Activated CD4-positive, alpha-beta memory T cell treated with anti-CD3 and anti-CD28 coated beads for 36 hours (primary cell): ENCODE measurements at places on chromosomes 16 and 17.

DNA sequence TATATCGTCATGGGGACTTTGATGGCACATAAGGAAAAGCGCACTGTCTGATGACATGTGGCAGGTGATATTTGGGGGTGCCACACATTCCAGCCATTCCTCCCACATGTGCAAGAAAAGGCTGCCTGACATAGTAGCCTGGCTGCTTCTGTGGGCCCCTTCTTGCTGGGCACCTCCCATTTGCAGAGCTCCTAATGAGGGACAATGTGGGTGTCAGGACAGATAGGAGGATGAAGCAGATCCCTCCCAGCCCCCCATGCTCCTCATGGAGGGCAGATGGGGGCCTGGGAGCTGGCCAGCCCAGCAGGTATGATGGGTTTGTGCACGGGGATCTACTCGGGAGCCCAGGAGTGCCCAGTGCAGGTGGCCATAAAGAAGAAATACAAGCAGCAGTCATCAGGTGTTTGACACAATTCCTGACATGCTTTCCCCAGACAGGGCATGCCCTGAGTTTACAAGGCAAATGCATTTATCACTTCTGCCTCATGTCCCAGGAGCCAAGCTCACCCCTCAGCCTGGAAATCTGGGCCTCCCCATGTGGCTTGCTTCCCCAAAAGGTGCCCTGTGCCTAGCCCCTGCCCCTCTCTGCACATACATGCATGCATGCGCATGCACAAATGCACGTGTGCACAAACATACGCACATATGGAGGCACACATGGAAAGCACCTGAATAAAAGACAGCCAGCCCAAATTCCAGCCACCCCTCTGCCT, 260.6 kb upstream of the RPL38 start:
- DNase-seq = no peak

GRCh38 chr17:46935658-46936266, 12.8 kb downstream of the GOSR2 start:
- no peak for DNase-seq

DNA sequence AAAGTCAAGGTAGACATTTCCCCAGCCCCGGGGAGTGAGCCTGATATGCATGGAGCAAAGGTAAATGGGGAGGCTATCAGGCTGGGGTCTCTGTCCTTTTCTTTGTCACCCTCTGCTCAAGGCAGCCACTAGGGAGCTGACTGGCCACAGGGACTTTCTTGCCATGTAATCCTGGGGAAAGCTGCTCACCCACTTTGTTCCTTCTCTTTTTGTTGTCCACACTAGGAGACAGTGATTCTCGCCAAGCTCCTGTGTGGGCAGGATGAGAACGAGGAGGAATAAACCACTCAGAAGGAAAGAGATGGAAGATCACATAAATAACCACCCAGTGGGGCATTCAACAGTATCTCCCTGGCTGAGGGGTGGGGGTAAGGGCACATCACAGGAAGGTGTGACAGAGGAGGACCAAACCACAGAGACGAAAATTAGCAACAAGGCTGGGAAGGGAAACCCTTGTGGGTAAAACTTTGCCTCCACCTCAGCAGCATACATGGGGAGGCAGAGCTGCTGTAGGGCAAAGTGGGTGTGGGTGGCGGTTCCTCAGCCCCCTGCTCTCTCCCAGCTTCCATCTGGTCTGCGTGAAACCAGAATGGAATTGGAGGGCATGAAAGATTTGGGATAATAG, 26.2 kb upstream of the CCL1 start:
- DNase-seq = peak; percentile 18

- no peak for DNase-seq
These were observed 4.3 kb downstream of the DRC7 start for GRCh38 chr16:57698812-57699405.

DNA sequence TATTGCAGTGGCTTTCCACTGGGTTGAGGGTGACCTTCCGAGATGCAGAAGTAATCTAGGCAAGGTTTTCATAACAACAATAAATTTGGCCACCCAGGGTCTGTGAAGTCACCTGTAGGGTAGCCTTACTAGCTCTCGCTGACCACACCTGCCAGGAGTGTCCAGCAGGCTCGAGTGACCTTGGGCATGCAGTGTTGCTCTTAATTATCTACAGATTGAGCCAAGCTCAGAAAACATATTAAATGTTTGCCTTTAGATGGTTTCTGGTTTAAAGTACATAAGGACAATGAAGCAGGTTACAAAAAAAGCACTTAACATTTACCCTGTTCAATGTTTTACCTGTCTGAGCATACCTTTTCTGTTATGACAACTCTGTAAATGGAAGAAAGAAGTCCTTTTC, 1.8 kb downstream of the TBC1D24 start:
- DNase-seq = no peak

GRCh38 chr17:79803997-79804855, 7.3 kb upstream of the CBX8 start:
- DNase-seq = peak; percentile 90

GRCh38 chr16:88854306-88855111, 2.2 kb downstream of the GALNS start:
- peak; percentile 30 for DNase-seq

DNA sequence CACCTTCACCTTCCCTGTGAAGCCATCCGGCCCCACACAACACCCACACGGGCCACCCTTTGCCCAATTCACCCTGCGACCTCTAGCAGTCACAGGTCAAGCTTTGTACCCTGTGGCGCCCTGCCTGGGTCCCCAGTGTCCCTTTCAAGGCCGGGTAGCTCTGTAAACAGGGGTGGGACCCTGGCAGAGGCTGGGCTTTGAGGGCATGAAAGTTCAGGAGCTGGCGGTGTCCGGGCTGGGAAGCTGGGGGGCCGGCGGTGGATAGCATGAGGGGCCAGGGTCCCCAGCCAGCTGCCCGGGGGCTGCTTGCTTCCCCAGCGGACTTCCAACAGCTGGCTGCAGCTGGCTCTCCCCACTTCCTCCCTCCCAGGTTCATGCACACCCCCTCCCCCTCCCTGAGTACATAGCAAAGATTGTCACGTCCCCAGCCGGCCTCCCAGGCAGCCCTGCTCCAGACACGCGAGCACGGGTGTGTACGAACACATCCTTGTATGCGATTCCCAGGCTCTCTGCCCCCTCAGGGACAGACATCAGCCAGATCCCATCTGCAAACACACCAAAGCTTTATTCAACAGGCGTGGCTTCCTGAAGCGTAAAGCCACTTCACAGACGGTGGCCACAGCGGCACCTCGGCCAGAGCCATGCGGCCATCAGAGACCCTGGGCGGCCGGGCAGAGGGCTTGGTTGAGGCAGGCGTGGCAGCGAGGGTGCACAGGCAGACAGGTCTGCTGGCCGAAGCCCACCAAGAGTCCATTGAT, 8.2 kb downstream of the NTHL1 start:
- no peak for DNase-seq

GRCh38 chr16:31182391-31182790, 2.5 kb downstream of the FUS start:
- no peak for DNase-seq

DNA sequence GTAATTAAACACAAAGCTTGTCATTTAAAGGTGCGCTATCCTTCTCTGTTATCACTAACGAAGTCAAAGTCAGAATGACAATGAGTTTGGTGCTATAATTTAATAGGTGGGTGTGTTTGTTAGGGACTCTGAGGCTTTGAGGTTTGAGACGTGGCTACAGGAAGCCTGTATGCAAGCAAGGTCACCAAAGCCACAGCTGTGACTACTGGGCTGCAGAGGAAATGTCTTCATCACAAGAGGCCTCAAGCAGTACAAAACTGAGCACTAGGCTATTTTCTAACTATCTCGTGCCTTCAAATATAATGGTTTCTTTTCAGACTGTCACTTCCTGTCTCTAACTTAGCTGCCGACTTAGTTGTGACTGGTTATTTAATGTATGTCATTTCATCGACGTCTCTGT, 141.2 kb downstream of the AATF start:
- DNase-seq = peak; percentile 73

- peak; percentile 65 for DNase-seq
These were observed 56.4 kb downstream of the SLC6A2 start for GRCh38 chr16:55711959-55712876.

DNA sequence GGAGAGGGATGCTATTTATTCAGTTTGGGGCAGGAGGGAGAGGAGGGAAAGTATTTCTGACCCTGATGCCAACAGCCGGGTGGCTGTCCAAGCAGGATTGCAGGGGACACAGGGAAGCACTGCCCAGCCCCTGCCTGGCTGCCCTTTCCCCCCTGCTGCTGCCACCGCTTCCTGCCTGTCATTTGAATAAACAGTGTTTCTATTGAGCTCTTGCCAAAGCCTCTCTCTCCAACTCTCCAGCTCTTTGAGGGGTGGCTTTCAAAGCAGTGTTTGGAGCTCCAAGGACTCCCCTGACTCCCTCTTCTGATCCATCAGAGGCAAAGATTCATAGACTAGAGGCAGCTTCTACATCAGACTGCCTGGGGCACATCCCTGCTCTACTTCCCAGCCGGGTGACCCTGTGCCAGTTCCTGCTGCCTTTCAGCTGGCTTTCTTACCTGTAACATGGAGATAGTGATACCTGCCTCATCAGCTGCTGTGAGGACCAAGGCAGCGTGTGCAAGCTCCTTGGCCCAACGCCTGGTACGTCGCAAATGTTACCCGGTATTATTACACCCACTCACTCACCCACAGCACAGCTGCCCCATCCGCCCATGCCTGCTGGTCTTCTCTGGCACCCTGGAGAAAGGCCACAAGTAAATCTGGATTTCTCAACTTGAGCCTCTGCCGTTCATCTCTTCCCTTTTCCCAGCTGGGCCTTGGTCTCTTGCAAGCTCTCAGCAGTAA, 9.5 kb downstream of the PROCA1 start:
- DNase-seq = no peak

GRCh38 chr16:88842308-88842756, 14.4 kb downstream of the GALNS start:
- no peak for DNase-seq

GRCh38 chr16:178668-179015, 1.6 kb upstream of the HBQ1 start:
- no peak for DNase-seq
